ENCODE measurements at places on chromosomes 4 and X.

- no peak for DNase-seq
Observed at GRCh38 chrX:103886624-103887023, 54.6 kb upstream of the RAB9B start.

DNA sequence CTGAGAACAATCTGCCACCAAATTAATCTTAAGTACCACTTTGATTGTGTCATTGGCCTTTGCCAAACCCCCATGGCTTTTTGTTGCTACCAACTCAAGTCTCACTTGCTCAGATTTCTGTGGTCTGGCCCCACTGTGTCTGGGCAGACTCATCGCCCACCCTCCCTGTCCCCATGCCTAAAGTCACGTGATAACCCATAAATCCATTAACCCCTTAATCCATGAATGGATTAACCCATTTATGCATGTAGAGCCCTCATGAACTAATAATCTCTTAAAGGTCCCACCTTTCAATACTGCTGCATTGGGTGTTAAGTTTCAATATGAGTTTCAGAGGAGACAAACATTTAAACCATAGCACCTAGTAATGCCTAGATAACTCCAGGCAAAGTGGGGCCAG is 78.5 kb upstream of the BLTP1 start:
- no peak for DNase-seq

GRCh38 chr4:40990899-40991265 is 223.5 kb downstream of the APBB2 start:
- DNase-seq = peak; percentile 68

GRCh38 chrX:19195243-19195610 is 73.0 kb upstream of the ADGRG2 start:
- DNase-seq = no peak

- DNase-seq = no peak
Observed at GRCh38 chrX:102966701-102967100, 29.6 kb downstream of the RAB40AL start.

- peak; percentile 80 for DNase-seq
Observed at GRCh38 chrX:24025741-24026403, 1.1 kb downstream of the KLHL15 start.

GRCh38 chr4:92994727-92995126 is 691.0 kb downstream of the GRID2 start:
- DNase-seq = no peak

DNA sequence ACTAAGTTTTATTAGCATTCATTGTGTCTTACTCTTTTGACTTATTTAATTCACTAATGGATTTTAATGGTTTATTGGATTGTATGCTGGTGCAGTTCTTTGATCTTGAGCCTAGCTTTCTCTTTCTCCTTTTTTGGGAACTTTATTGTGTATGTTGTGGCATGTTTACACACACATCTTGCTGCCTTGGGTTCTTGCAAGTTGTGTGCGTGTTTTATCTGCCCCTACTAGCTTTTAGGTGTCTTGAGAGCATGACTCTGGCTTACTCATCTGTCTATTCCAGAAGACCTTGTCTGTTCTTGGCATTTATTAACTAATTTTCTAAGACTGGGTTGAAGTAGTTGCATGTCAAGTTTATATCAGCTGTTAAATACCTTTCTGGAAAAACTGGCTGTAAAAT is 2.7 kb downstream of the TMEM165 start:
- DNase-seq = peak; percentile 26

DNA sequence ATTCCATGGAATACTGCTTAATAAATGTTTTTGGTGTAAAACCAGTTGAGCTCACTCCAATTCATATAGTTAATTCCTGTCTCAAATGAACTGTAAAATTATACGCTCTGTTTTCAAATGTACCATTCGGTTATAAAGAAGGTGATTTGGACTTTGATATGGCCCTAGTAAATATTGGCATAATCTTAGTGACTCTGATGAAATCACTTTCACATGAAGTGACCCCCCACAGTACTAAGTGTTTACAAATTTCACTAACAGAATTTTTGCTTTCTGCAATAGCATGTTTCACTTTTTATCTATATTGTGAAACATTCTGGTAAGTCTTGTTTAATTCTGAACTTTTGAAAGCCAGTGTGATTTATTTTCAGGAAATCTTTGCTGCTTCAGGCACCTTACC is 10.9 kb downstream of the GC start:
- DNase-seq = no peak

GRCh38 chrX:4570151-4570550 is 856.7 kb upstream of the PRKX start:
- no peak for DNase-seq

DNA sequence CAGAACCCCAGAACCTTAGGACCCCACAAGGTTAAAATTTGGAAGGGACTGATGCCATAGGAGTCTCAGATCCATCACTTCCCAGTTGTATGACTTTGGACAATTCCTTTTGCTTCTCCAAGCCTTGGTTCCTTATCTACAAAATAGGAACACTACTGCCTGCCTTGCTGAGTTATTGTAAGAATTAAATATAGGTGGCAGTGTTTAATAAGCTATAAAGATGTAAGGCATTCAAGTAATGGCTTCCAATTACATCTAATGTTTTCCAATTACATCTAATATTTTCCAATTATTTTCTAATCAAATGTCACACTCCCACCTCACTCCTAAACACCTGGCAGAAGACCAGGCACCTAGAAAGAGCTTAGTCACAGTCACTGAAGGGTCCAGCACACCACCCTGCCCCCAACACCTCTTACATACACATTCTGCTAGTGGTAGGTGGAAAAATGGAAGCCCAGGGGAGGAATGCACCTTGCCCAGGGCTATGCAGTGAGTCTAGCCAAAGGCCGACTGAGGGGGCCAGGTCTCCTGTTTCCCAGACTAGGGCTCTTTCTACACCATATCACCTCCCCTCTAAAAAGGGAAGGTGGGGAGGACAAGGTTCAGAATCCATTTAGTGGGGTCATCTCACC is 24.5 kb upstream of the KDM5C start:
- no peak for DNase-seq

- no peak for DNase-seq
Observed at GRCh38 chrX:53449632-53450031, 15.5 kb upstream of the HSD17B10 start.

DNA sequence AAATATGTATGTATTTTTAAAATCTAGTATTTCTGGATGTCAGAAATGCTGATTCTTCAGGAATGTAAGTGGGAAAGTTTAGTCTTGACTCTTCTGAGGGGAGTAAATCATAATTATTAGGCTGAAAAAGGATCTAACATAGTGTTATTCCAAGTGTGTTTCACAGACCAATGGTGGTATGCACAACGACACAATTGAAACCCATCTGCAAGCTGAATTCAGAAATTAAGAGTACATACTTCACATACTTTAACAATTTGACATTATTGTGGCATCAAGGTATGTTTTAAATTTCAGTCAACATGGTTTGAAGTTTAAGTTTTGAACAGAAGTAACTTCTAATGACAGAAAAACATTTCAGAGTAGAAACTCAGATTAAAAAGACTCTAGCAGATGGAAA is 236.7 kb downstream of the SLC7A11 start:
- DNase-seq = peak; percentile 61

DNA sequence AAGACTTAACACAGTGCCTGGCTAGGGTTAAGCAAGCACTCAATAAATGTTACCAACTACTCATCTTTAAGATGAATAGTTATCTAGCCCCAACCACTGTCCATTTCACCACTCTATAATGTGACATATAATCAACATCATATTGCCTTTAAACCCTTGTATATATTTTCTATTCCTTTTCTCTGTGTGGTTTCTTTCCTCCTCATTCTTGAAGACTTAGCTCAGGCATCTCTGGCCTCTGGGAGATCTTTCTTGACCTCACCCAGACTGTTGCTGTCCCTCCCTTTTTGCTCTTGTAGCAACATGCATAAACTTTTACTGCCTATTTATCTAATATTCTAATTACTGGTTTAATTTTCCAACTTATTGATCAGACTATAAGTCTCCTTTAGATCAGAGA is 249.9 kb upstream of the MAB21L2 start:
- DNase-seq = no peak

GRCh38 chr4:90317785-90318184 is 190.6 kb downstream of the CCSER1 start:
- peak; percentile 63 for DNase-seq

DNA sequence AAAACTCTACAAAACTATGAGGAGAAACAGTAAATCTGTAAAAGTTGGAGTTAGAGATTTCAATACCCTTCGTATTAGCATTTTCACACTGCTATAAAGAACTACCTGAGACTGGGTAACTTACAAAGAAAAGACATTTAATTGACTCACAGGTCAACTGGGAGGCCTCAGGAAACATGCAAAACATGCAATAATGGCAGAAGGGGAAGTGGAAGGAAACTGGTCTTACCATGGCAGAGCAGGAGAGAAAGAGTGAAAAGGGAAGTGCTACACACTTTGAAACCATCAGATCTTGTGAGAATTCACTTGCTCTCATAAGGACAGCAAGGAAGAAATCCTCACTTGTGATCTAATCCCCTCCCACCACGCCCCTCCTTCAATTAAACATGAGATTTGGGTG is 949.9 kb downstream of the TECRL start:
- no peak for DNase-seq

DNA sequence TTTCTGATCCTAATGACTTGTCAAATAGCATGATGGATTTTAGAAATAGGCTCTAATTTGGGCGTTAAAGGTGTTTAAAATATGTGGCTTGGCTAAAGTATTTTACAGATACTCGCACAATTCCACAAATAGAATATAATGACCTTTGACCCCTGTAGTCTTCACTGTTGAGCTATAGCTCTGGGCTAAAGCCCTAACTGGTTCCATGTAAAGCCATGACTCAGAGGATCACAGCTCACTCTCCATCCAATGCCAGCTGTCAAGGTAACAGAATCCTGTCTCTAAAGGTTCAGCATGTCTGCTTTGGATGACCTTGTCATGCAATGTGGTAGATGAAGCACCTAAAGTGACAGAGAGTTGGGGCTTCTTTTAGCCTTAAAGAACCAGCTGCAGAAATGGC is 42.5 kb downstream of the TLR10 start:
- no peak for DNase-seq

Data from AG10803 (cell line).